Ascending aorta (tissue), 2 donors: ENCODE measurements at places on chromosomes 7 and 10.

- peak; percentile 72 for DNase-seq
These were observed 3.0 kb downstream of the AFAP1L2 start for GRCh38 chr10:114401195-114401791.

DNA sequence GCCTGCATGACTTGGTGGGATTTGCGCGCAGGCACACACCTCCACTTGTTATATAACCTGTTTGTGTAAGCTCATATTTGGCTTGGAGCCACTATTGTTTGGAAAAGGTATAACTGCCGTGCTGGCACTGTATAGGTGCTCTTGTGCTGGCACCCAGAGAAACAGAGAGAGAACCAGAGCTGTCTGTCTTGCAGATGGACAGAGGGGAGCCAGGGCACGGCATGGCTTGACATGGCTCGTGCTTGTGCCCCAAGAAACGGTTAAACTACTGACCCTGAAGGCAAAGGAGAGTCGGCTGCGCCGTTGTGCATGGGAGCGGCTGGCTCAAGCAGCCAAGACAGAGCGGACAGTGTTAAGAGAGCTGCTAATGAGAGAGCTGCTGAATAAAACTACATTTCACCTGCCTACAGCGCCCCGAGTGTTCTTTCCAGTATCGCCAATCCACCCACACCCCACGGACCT, 23.2 kb downstream of the RAPGEF5 start:
- no peak for DNase-seq

DNA sequence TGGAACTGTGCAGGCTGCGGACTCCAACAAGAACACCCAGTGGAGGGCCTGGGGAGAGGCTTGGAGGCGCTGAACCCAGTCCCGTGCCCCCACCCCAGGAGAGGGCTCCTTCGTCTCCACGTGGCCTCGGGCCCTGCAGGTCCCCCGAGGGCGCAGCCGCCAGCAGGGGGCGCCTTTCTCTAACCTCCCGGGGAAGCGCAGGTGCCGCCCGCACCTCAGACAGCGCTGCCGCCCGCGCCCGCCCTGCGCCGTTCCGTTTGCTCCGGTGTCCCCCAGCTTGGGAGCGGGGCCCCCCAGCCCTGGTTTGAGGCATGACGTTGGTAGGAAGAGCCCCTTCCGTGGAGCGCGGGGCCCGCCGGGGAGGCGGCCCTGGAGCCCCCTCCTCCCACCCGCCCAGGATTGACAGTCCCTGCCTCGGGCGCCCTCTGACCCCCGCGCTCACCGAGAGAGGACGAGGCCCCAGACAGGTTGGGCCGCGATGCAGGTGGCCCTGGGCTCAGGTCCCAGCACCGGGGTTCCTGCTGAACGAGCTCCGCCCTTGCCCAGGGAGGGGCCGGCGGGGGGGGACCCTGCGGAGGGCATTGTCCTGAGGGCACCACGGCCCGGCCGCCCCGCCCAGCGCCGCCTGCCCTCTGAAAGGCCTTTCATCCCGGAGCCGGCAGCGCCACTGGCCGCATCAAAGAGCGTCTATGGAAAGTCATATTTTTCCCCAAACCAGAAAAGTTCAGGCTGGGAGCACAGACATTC, 42.8 kb downstream of the FOXL3 start:
- DNase-seq = peak; percentile 85

- no peak for DNase-seq
These were observed 12.9 kb downstream of the INPP5A start for GRCh38 chr10:132550366-132551092.

DNA sequence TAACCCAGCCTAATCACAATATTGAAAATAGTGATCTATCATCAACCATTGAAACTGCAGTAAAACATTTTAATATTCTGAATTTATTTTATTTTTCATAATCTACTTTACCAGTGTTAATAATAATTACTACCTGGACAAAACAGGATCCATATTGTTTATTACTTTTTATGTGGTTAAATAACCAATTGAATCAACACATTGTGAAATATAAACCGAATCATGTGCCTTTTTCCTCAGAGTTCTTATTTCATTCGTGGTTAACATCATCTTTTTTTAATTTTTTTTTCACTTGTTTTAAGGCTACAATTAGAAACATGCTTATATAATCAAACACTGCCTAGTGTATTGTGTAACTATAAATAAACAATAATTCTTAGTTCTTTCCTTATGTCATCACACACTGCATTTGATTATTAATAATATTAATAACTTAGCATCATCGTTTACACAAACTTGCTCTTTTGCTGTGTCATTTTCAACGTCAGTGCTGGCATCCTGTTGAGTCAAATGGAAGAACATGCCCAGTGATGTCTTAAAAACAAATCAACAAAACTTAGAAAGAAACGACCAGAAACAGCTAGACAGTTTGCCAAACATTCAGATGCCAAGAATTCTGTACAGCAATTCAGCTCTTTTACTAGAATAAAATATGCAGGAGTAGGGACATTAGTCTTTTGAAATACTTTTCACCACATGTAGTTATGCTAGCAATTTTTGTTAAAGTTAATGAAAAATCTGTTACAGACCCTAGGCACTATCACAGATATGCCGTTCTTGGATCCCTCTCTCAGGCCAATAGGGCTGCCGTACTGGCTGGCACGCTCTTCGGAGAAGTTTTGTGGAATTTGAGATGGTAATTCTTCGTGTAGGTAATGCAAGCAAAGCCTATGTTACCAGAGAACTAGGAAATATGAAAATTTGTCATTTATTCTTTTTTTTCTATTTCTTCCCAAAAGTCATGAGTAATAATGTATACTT, 330.4 kb upstream of the SEMA3A start:
- DNase-seq = peak; percentile 72

- DNase-seq = no peak
These were observed 135.7 kb upstream of the GDF10 start for GRCh38 chr10:47164126-47164799.

DNA sequence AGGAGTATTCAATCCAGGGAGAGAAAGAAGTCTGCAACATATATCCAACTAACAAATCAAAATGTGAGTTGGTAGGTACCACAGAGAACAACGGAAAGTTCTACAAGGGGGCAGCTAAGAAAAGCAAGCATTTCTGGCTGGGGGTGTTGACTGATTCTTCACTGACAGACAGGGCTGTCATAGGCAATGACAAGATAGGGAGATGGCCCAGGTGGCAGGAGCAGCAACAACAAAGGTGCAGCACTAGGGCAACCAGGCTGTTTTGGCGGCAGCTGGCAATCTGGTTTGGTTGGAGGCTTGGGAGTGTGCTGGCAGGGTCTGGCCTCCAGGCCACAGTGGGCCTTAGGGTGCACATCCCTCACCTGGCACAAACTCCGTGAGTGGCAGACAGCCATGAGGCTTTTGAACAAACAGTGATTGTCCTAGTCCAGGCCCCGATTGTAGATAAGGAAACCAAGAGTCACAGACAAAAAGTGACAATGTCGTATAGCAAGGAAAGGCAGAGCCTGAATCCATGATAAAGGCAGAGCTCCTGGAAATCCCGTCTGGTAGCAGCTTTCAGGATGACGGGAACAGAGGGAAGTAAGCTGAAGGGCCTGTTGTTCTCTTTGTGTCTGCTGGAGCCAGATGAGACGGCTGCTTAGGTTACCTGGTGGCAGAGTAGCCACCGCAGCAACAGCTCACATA, 28.4 kb downstream of the DPCD start:
- no peak for DNase-seq

DNA sequence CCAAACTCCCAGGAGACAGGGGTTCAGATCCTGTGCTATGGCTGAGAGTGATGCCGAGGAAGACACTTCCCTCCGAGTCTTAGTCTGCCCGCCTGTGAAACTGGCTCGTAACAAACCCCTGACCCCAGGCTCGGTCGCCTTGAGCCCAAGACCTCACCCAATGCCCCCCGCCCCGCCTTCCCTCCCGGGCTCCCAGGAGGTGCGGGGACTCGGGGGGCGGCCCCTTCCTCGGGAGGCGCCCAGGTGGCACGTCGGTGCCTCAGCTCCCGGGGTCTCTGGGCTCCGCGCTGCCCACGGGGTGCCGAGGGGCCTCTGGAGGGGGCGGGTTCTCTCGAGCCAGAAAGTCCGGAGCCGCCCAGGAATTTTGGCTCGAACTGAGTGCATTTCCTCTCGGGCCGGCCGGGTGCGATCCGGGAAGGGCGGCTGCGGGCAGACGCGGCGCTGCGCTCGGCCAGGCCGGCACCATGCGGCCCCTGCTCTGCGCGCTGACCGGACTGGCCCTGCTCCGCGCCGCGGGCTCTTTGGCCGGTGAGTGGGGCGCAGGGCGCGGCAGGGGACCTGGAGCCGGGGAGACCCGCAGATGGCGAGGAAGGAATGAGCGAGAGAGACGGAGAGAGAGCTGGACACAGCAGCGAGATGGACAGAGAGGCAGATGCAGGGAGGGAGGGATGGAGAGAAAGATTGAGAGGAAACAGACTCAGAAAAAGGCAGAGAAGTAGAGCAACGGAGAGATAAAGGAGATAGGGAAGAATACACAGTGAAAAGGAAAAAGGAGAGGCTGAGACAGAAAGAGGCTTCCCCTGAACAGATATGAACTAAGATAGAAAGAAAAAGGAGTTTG, at the start of gene PLAC9:
PLAC9 (plus strand) TSS at position 432 of the 841 bp plus-strand sequence; CDS start at position 465, 33 bp downstream.
- DNase-seq = peak; percentile 77

DNA sequence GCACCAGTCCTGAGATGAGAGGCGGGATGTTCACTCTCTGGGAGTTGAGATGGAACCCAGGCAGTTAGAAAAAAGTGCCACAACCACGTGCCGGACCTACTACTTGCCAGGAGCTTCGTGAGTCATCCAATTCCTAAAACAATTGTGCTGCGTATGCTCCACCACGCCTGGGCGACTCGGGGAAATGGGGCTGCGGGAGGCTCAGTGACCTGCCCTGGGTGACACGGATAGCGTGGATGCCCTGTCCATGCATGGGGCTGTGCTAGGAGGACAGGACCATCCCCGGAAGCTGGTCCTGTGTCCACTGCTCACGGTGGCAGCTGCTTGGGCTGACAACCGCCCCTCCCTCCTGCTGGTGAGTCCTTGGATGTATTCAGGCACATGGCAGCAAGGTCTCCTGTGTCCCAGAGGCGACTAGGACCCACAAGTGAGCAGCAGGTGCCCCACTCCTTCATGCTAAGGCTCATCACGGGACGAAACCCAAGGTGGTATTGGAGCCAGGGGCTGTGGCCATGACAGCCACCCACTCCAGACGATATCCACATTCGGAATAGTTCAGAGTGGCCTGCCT, 90.4 kb downstream of the BMS1 start:
- no peak for DNase-seq
